Fibroblast of villous mesenchyme (primary cell): ENCODE measurements at places on chromosomes 11 and 22.

DNA sequence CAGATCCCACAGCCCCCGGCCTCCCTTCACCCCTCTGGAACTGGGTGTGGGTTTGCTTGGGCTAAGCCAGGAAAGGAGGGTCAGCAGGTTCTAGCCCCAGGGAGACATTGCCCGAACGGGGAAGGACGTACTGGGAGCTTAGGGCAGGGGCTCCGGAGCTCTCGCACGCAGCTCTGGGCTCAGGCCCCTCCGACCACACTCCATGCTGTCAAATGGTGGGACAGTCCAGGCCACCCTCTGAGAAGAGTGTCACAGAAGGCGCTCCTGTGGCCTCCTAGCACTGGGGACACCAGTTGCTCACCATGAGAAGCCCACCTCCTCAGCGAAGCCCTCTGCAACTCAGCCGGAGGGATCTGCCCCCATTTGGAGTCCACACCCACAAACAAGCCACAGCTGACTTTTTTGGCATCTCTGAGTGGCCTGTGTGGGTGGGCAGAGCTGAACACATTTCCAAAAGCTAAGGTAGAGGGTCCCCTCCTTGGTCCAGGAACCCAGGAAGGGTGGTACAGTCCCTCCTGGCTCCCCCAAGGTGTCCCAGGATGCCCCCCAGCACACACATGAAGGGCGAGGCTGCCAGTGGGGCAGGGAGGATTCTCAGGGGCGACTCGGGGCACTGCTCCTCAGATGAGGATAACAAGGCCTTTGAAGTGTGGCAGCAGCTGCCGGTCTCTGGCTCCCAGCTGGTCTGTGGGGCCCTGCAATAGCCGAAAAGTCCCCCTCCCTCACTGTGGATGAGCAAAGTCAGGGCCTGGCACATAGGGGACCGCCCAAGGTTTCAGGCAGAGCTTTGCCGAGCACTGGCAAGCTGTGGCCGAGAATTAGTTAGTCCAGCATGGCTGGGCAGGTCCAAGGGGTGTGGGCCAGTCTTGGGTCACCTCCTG is 13.0 kb upstream of the TEF start:
- no peak for DNase-seq

DNA sequence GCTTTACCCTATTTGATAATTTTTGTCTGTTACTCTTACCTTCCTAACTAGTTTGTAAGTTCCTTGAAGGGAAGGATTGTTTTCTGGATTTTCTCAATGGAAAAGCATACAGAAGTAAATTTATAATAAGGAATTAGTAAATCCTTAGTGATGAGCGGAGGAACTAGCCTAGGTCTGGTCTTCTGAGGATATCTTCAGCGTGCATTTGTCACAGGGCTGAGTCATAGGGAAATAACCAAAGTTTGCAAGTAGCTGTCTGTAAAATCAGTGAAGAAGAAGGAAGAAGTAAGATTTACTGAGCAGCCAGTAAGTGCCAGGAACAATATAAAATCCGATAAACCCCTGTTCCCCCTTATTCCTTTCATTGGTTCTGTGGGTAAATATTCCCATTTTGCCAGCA is 162.7 kb upstream of the SORL1-AS1 start:
- DNase-seq = no peak

DNA sequence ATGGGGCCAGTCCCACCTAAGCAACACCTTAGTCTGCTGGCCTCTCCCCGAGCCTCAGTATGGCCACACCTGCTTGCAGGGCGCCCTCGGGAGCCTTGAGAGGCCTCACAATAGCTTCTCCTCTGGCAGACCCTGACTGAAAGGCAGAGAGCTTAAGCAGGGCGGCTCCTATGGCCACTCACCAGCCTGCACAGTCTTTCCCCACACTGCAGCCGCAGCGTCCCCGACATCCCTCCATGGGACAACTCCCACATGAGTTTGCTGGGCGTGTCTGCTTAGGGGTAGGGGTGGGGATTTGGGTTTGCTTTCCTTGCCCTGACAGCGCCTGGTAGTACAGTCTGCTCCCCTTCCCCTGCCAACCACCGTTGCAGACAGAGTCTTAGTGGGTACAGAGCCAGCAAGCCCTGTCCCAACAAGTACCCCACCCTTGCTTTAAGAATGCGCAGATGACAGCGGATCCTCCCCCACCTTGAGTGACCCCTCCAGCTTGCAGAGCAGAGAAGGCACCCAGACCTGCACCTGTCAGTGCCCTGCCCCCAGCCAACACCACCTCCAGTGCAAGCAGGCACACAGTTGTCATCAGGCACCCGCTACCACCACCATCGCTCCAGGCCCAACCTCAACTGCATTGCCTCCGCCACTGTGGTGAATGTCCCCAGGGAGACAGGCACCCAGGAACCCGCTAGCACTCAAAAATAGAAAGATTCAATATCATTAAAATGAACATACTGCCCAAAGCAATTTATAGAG is 413.8 kb upstream of the ARHGAP42 start:
- DNase-seq = no peak

GRCh38 chr22:35648066-35649025 is at the start of gene APOL6:
Gene APOL6 (plus strand): TSS chr22:35648446. CDS start chr22:35656426, 7,980 bp downstream.
- peak; percentile 95 for DNase-seq

- DNase-seq = no peak
Measured at GRCh38 chr11:2847561-2847960, 38.0 kb downstream of the CDKN1C start.

- peak; percentile 7 for DNase-seq
Measured at GRCh38 chr11:42462558-42463310, 849.1 kb upstream of the API5 start.

GRCh38 chr22:37148742-37149665 is 712 bp downstream of the IL2RB start:
- no peak for DNase-seq

GRCh38 chr22:37511395-37512104 is 7.7 kb downstream of the CARD10 start:
- DNase-seq = no peak

DNA sequence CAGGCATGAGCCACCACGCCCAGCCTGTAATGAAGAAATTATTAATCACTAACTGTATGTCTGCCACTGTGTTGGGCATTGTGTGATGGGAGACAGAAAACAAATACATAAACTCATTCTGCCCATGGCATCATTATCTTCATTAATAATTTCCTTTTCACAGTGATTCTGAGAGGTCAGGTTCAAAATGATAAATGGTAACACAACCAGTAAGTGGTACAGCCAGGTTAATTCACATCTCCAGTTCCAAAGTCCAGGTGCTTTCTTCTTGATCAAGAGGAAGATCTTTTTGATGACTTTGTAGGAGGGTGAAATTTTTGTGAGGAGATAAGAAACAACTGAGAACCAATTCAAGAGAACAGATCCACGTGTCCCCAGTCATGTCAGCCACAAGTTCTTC is 66.7 kb downstream of the PISD start:
- no peak for DNase-seq

DNA sequence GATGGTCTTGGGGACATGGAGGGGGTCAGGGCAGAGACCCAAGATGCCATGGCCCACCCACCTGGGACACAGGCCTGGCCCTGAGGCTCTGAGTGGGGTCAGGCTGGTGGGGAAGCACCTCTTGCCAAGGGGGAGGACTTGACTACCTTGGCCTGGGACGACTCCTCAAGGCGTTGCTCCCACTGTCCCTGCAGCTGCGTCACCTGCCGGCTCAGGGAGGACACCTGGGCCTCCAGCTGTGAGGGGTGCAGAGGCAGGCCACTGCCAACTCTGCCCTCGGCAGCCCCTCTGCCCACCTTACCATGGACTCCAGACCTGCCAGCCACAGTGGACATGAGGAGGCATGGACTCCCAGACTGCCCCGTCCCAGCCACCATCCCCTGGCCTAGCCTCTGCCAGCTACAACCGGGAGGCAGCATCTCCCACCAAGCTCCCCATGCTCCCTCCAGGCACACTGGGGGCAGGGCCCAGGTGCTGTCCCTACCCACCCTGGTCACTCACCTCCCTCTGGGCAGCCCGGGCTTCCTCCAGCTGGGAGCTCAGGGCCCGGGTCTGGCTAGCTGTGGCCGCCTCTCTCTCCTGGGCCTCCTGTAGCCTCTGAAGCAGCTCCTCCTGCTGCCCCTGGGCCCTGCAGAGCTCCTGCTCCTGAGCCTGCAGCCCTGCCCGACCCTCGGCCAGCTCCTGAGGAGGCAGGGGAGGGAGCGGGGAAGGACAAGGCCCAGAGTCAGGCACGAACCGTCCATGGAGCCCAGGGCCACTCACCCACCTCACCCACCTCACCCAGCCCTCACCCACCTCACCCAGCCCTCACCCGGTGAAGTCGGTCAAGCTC is 8.6 kb downstream of the CDC42BPG start:
- DNase-seq = no peak

DNA sequence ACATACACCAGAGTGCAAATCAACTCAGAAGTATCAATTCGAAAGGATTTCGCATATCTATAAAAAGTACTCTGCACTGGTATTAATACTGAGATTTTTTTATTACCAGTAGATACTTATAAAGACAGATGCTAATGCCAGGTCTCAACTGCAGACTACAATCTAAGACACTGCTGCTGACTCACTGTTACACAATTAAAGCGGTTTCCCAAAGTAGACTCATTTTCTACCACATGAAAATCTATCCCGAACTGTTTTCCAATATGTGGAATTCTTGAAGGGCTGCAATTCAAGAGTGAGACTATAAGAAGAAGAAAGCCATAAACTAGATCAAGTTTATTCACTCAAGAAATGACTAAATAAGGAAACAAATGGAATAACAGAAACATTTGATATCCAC is 57.2 kb upstream of the ARHGAP32 start:
- peak; percentile 91 for DNase-seq

DNA sequence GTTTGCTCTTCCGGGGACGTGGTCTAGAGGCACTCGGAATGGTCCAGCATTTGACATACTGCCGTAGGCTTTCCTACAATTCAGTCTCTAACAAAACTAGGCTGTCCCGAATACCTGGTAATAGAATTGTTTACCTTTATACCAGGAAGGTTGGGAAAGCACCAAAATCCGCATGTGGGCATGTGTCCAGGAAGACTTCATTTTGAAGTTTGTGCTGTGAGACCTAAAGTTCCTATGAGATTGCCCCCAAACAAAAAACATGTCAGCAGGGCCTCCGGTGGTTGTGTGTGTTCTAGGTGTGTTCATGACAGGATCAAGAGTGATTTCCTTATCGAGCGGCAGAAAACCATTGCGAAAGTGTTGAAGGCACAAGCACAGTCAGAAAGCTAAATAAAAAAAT is 26.1 kb downstream of the HSPA8 start:
- DNase-seq = no peak

DNA sequence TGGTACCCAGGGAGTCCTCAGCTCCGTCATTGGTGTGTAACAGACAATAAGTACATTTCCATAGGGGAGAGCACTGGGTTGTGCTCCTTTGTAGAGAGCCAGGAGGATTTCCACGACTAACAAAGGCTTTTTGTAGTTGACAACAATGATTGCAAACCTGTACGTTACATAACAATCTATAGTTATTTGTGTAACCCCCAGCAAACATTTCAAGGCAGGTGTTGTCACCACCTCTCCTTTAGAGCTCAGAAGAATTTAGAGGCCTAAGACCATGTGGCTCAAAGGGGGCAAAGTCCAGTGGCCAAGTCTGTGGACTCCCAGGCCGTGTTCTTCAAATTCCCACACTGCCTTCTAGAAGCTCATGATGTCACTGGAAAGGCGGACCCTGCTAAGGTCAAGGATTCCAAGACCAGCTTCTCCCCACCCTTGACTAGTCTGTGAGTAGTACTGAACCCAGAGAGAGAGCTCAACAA is 15.8 kb downstream of the RPL27A start:
- no peak for DNase-seq

GRCh38 chr11:103202048-103202651 is 92.9 kb downstream of the DYNC2H1 start:
- DNase-seq = peak; percentile 53

GRCh38 chr22:23240639-23241389 is 60.5 kb downstream of the BCR start:
- no peak for DNase-seq

- peak; percentile 92 for DNase-seq
Measured at GRCh38 chr11:120547811-120548681, 36.5 kb downstream of the GRIK4 start.

DNA sequence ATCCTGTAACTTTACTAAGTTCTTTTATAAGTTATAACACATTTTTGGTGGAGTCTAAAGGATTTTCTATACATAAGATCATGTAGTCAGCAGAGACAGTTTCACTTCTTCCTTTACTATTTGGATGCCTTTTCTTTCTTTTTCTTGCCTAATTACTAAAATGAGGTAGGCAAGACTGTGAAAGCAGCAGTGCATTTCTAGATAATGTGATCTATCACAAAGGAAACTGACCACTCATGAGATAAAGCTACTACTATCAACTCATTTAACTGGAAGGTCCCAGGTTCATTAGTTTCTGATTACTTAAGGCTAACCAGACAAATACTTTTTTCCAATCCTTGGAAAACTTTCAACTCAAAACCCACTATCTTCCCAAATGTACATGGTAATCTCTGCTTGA is 196.2 kb upstream of the E2F8 start:
- DNase-seq = no peak

- DNase-seq = peak; percentile 36
Measured at GRCh38 chr11:86978247-86978646, 23.1 kb upstream of the FZD4 start.
